ENCODE measurements at places on chromosomes 3 and 15.

DNA sequence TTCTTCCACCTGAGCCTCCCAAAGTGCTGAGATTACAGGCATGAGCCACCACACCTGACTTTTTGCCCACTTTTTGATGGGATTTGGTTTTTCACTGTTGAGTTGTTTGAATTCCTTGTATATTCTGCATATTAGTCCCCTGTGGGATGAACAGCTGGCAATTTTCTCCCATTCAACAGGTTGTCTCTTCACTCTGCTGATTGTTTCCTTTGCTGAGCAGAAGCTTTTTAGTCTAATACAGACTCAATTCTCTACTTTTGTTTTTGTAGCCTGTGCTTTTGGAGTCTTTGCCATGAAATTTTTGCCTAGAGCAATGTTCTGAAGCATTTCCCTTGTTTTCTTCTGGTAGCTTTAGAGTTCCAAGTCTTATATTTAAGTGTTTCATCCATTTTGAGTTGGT lies 62.7 kb upstream of the MFGE8 start:
- DNase-seq, result no peak

DNA sequence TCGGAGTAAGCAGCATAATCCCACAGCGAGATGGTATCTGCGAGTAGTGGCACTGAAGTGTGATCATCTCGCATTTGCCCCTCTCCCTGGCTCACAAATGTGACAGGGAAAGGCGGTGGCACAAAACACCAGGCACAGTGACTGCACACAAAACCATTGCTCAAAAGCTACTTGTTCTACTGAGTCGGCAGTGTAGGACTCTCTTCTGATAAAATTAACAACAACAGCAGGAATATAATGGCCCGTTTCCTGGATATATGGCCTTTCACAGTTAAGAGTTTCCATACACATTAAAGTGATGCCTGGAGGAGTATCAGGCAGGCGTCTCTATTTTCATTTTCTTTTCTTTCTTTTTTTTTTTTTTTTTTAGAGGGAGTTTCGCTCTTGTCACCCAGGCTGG lies 69.0 kb downstream of the MYO1E start:
- no peak for DNase-seq

DNA sequence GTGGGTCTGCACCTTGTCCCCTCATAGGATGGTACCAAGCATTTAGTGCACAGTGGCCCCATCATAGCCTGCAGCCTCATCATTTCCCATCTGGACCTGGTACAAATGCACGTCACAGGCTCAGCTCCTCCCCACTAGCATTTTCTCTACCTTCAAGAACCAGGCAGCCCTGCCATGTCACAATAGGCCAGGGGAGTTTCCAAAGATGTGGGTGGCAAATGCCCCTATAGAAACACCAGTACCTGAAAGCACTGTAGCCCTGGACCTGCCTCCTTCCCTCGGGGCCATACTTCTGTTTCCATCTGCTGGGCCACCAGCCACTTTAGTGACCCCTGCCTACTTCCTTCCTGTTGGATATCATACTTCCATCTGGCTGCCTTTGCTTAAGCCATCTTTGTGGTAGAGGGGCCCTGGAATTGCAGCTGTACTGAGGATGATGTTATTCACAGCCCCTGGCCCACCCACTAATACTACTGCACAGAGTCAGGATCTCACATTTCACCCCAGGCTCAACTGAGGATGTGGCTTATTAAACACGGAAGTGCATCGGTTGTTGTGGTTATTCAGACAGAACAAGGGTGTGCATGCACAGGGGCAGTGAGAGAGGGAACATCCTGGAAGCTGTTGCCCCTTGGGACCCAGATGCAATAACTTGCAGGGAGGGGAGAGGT lies 3.8 kb downstream of the TCTA start:
- peak; percentile 43 for DNase-seq

GRCh38 chr3:31620656-31621055 lies 87.9 kb downstream of the STT3B start:
- DNase-seq, result no peak

DNA sequence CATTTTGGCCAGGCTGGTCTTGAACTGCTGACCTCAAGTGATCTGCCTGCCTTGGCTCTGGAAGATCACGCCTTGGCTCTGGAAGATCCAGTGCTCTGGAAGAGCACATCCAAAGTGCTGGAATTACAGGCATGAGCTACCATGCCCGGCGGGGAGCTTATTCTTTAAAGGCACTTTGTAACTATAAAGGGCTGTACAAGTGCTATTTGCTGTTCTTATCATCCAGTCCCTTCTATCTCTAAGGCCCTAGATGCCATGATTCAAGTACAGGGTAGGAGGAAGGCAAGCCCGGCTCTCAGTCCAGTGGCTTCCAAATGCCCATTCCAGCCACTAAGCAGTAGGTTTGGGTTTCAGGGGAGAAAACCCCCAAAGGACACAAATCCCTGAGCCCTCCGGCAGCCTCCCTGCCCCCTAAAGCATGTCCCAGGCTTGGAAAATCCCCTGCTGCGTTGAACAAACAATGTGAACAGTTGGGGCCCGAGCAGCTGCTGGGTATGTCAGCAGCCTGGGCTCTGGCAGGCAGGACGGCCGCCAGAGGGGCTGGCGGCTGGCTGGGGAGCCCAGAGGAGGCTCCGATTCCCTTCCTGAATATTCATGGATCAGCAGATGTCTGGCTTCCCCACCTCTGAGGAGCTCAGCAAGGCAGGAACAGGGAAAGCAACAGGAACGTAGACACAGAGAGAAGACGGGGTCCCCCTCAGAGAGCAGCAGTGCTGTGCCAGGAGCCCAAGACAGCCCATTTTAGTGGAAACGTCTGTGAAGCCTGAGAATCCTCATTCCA lies 7.7 kb downstream of the IGDCC4 start:
- DNase-seq, result no peak

DNA sequence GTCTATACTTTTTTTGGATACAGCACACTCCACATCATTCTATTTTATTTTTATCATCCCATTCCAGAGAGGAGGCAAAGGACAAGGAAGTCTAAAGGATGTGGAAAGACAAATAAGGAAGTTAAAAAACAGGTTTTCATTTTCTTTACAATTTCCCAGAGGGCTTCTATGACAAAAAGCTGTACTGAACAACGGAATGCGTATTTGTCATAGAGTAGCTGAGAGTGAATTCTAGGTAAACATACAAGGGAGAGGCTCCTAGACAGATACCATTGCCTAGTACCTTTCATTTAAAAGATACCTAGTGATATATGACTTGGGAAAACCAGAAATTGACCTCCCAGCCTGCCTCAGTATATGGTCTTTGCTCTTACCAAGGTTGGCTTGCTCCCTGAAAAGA lies 341.7 kb downstream of the FHIT start:
- DNase-seq, result no peak

DNA sequence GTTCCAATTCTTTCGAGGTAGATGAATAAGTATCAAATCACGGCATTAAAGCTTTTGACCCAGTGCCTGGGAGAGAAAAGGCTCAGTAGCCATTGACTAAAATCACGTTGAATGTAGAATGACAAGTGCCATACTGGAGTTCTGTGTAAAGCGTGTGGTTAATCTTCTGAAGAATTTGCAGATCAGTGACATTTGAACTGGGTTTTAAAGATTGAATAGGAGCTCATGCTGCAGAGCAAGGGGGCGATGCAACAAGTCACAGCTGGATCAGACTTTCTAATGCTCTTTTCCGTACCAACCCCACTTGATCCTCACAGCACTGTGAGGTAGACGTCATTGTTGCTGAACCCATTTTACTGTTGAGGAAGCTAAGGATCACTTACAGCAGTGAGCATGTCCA lies 49.5 kb upstream of the TPM1 start:
- DNase-seq, result no peak

GRCh38 chr3:88203642-88204055 lies 53.9 kb downstream of the C3orf38 start:
- peak; percentile 14 for DNase-seq

- DNase-seq, result no peak
Measured at GRCh38 chr3:40720341-40720740, 195.6 kb downstream of the ZNF621 start.

DNA sequence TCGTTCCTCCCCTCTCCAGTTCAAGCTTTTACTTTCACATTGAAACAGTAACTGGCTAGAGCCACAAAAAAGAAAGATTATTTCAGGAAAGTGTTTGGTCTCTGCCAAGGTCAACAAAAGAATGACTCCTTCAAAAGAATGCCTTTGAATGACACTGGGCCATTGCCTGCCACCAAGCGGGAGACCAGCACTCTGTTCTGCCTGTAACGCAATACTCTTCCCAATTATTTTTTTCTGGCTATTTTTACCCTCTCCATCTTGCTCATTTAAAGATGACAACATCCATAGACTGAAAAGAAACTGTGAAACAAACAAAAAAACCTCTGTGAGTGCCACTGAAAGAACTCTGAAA lies 37.3 kb downstream of the EHHADH start:
- no peak for DNase-seq

- DNase-seq, result no peak
Measured at GRCh38 chr15:45225506-45226273, 26.3 kb upstream of the SLC28A2 start.

DNA sequence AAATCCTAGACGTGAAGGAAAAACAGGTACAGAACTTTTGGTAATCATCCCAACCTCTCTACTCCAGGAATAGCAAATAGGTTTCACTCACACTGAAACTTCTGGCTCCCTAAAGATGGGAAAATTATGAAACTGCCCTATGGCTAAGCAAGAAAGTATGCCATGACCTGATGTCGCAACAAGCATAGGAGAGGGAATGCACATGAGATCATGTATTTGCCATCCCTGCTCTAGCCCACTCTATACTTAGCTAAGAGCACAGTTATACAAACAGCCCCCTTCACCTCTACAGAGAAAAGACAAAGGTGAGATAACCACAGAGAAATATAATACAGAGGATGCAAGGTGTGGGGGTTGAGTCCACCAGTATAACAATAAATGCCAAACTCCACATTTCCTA lies 102.7 kb downstream of the TBC1D5 start:
- no peak for DNase-seq
